Tongue (tissue), 3 donors: ENCODE measurements at places on chromosomes 13 and 19. TPM values are rescaled to one million over a fixed set of nuclear protein-coding genes. Genes with fewer than 3 reads are reported as not detected.

DNA sequence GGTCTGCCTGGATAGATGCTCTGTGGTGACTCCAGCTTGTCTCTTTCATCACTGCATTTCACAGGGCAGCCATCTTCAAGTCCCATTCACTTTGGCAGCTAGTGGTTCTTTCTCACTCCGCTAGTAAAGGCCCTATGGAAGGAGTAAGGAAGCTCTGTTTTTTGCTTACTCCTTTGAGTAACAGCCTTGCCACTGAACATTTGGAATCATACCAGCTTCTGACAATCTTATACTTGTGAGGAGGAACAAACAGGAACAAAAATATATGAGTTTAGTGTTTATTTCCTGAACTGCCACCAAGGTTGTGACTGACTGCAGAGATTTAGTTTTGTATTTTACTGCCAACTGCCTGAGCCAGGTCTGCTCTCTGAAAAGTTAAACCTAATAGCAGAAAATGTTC, 38.7 kb downstream of the KCTD4 start:
- DNase-seq, result peak; percentile 31

DNA sequence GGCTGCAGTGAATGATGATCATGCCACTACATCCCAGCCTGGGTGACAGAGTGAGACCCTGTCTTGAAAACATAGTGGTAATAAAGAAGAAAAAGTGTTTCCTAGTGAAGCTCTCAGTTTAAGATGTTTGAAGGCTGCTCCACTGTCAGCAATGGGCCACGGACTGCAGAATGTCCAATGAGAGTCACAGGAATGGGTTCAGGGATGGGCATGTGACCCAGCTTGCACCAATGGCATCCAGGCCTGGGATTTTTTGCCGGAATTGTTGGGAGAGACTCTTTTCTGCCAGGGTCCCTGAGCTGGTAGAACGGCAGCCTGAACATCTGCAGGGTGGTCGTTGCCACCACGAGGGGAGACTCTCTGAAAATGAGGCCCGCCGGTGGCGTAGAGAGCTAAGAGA, 6.3 kb downstream of the SHISA7 start:
- no peak for DNase-seq

The ANKRD10 gene
- 201 TPM for total RNA-seq

GRCh38 chr13:42569576-42570344, 4.2 kb upstream of the TNFSF11 start:
- no peak for DNase-seq

DNA sequence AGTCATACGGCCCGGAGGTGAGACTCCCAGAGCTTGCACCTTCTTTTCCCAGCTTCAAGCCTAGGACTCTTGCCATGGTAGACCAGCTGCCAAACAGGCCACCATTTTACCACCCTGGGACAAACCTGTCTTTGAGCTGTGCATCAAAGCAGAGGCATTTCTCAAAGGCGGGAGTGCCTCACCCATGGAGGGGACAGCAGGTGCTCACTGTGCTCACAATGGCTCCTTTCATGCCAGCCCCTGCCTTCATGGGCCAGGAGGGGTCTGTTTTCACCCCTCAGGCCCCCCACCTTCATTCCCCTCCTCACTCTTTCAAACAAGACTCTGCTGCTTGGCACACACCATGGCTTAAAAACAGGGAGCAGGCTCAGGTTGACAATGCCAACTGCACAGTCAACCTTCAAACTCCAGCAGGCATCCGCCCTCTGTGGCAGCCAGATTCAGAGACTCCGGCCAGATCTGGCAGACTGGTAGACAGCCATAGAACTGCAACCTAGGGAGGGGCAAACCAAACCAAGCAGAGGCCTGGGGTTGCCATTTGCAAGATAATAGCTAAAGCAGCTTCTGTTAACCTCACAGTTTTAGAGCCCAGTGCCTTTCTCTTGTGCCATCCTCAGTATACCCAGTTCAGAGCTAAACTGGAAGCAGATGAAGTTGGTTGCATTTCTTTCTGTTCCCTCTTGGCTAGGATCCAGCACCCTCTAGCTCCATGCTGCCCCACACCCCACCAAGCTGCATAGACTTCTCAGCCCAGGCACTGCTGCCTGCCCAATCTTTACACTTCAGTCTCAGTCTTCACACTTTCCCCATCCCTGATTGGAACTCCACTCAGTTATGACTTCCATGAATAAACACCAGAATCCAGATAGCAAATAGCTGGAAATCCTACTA, 93.9 kb upstream of the SPATA13 start:
- no peak for DNase-seq

GRCh38 chr13:20497006-20497775, 28.5 kb downstream of the CRYL1 start:
- no peak for DNase-seq

GRCh38 chr13:40981949-40982348, 37.2 kb downstream of the ELF1 start:
- DNase-seq, result no peak

DNA sequence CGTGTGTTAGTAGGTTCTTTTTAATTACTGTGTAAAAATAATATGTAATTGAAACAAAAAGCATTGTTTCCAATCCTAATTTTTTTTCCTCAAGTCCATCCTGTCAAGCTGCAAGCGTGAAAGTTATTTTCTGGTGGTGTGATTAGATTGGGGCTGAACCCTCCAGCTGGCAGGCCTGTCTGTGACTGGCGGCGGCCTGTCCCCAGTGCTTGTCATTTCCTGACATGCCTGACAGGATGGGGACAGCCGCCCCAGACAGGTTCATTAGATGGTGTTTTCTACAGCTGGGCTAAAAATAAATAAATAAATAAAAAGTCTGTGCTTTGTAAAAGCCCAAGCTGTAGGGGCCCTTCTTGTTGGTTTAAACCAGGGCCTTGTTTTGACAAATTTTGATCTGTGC, 53.7 kb upstream of the MAB21L1 start:
- no peak for DNase-seq

GRCh38 chr19:33634361-33635091, 12.8 kb downstream of the CHST8 start:
- no peak for DNase-seq

DNA sequence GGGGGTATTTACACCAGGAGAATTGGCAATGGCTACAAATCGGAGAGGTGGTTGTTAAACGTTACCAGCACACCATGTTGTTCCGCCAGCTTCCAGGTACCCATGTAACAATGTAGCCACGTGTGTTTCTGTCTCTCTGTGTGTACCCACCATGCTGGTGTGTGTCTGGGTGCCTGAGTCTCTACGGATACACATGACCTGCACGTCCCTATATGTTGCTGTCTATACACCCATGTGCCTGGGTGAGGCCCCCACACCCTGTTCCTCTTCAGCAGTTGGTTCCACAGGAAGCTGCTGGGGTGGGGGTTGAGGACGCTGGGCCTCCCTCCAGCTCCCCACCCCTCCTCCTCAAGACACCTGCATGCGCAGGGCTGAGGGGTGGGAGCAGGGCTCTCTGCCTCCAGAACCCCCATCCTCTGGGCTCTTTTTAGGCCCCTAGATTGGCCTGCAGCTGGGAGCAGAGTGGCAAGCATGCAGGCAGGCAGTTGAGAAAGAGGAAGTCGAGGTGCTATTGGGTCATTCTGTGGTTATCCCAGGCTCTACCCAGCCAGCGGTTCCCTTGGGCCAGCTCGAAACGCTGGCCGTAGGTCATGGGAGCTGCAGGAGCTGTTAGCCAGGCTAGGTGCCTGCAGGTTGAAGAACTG, at the start of gene ARHGEF18:
ARHGEF18 (plus strand) TSS at position 351 of the 644 bp plus-strand sequence. CDS start 13,954 bp downstream, outside the sequence.
- DNase-seq, result no peak

The KIR2DL4 gene
- not detected for total RNA-seq

GRCh38 chr13:114097212-114097892, 35.1 kb downstream of the RASA3 start:
- DNase-seq, result peak; percentile 53

The CDX2 gene
- not detected for total RNA-seq

GRCh38 chr13:94325650-94326049, 153.8 kb downstream of the DCT start:
- no peak for DNase-seq

GRCh38 chr13:29810145-29810742, 40.2 kb downstream of the UBL3 start:
- no peak for DNase-seq

- DNase-seq, result no peak
Observed at GRCh38 chr19:32891609-32892008, 22.0 kb upstream of the SLC7A9 start.

The ZFR2 gene
- not detected for total RNA-seq

The ZNF534 gene
- not detected for total RNA-seq

GRCh38 chr19:3220576-3220975, 3.9 kb upstream of the CELF5 start:
- DNase-seq, result no peak

The SACS gene
- total RNA-seq, result 276 TPM

DNA sequence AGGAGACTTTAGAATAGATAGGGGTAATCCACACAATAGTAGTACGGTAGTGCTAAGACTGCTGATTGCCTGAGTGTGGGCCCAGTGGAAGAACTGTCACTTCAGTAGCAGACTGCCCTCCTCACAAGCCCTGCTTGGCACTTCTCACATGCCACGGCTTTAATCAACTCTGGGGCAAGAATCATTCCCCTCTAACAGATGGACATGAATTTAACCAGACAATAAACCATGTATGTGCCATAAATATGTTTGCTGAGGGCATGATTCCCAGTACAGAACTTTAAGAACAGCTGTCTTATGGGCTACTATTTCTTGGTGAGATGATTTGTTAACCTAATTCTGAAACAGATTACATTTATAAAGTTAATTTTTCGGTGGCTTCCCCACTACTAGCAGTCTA, 22.0 kb downstream of the DPY19L3 start:
- peak; percentile 58 for DNase-seq

DNA sequence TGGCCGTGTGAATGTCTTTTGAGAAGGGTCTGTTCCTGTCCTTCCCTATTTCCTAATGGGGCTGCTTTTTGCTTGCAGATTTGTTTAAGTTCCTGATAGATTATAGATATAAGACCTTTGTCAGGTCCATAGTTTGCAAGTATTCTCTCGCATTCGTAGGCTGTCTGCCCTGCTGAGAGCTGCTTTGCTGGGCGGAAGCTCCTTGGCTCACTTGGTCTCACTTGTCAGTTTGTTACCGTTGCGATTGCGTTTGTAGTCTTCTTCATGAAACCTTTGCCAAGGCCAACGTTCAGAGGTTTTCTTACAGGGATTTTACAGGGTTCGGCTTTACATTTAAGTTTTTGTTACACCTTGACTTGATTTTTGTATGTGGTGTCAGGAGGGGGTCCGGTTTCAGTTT, 44.0 kb upstream of the TFDP1 start:
- no peak for DNase-seq

The CYP2S1 gene
- total RNA-seq, result 11.0 TPM

- DNase-seq, result no peak
Observed at GRCh38 chr19:46326608-46327007, 20.3 kb upstream of the PPP5C start.

DNA sequence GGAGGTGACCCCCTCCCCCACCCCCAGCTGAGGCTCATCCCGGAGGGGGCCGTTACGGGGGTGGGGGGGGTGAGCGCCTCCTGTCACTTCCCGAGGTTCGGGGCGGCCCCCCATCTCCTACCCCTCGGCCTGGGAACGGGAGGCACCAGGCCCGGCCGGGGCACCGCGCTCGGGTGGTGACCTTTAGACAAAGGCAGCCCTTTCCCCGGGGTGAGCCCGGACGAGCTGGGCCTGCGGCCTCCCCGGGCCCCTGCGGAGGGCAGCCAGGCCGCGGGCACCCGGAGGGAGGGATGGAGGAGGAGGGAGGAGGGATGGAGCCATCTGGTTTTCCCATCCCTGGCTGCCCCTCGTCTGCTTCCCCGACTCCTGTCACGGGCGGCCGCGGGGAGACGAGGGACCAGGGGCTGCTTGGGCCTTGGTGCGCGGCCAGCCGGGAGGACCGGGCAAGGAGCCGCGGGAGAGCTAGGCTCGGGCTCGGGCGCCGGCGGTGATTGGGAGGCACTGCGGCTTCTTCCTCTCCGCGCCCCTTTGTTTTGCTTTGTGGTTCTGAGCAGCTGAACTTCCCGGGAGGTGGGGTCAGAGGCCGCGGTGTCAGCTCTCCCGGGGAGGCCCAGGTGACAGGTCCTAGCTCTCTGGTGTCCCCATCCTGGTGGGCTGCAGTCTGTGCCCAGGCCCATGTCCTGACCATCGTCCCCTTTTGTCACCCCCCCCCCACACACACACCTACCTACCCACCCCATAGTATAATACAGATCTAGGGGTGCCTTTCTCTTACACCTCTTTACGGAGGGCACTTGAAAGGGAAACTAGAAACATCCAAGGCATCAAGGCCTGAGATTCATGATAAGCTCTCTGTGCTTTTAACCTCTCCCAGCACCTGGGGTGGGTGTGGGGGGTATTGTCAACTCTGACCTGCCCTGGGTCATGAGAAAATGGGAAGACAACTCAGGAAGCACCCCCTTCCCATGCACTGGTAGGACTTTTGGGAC, 1.3 kb downstream of the BICRA start:
- DNase-seq, result peak; percentile 35

- DNase-seq, result no peak
Observed at GRCh38 chr19:5395556-5395955, 54.9 kb upstream of the PTPRS start.

The WTIP gene
- 13.6 TPM for total RNA-seq

GRCh38 chr19:49475191-49475917, 1.3 kb downstream of the FLT3LG start:
- DNase-seq, result no peak

The WDR62 gene
- 4.3 TPM for total RNA-seq

The CACNA1A gene
- total RNA-seq, result 0.72 TPM

The PSG1 gene
- not detected for total RNA-seq

The OR7D2 gene
- total RNA-seq, result not detected

The LGALS7B gene
- 25.7 TPM for total RNA-seq

DNA sequence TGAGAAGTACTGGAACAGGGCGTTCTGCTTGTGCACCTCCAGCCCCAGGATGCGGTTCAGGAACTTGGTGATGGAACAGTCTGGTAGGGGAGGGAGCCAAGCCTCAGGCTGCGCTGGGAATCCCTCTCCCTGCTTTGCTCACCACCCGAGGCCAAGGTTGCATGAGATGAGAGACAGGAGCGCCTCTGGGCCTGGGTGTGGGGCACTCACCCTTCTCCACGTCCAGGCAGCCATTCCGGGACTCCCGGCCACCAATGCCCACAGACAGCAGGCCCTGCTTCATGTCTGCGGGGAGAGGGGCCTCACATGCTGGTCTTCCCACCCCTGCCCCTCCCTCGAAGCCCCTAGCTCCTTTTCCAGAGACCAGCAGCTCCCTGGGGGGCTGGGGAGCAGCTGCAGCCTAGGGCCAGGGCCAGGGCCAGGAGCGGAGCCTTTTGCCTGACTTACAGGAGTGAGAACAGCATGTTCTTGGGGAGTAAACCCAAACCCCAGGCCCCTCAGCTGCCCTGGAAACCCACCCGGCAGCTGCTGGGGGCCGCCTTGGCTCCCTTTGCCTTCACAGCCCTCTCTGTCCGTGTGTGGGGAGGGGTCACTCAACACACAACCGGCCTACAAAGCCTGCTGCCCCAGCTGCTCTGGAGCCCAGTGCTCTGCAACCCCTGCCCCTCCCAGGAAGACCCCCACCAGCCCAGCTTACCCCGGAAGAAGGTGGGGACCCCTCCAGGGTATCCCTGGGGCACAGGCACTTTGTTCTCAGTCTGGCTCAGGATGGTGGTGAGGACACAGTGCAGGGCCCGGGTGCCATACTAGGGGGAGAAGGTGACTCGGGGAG, 7.2 kb downstream of the GPX4 start:
- DNase-seq, result peak; percentile 61
